ENCODE measurements at places on chromosomes 12 and 14.

DNA sequence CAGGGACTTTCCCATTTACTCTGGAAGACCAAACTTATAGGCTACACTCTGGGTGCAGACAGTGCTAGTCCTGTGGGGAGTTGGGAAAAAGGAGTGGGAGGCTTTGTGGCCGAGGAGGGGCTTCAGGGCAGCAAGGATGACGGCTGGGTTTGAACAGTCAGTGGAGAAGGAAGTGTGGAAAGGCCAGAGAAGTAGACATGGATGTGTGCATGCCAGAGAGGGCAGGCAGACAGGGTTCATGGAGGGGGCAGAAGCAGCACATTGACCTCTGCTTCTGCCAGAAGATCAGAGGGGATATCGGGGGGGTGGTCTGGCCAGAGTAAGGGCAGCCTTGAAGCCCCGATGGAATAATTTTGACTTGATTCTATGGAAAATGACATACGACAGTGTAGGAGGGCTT, 27.2 kb upstream of the KCNA5 start:
- no peak for DNase-seq

DNA sequence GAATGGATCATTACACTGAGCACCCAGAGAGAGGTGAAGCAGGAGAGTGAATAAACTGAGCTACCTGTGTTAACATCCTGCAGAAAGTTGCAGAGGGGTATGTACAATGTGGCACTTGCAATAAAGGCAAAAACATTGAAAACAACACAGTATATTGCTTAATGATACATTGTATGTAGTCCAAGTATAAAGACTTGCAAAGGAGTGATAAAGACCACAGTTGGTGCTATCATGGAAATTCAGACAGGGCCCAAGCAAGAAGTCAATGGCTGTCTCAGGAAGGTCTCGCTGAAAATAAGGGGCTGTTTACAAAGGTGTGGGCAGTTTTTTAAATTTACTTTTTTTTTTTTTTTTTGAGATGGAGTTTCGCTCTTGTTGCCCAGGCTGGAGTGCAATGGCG, 10.0 kb downstream of the TMEM120B start:
- no peak for DNase-seq

DNA sequence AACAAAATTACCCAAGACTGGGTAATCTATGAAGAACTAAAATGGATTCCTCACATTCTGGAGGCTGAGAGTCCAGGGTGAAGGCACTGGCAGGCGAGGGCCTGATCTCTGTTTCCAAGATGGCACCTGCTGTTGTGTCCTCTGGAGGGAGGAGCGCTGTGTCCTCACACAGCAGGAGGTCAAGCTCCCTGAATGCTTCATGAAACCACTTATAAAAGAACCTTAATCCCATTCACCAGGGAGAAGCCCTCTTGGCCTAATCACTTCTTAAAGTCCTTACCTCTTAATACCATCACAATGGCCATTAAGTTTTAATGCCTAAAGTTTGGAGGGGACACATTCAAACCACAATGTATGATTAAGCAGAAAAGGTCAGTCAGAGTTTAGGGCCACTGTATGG, 172.4 kb downstream of the EMP1 start:
- DNase-seq: no peak

DNA sequence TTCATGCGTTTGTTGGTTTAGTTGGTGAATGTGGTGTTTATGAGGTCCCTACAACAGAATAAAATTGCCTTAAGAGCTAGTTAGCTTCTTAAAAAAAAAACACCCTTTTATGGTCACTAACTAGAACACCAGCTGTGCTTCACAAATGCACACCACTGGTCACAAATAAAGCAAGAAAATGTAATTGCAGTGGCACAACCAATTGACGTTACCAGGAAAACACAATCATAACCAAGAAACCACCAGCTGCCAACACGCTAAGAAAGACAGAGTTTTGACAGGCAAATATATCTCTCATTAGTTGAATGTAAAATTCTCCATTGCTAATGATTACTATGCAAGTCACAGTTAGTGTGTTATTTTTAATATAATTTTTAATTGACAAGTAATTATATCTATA, 389.9 kb downstream of the ADAMTS20 start:
- DNase-seq: no peak

DNA sequence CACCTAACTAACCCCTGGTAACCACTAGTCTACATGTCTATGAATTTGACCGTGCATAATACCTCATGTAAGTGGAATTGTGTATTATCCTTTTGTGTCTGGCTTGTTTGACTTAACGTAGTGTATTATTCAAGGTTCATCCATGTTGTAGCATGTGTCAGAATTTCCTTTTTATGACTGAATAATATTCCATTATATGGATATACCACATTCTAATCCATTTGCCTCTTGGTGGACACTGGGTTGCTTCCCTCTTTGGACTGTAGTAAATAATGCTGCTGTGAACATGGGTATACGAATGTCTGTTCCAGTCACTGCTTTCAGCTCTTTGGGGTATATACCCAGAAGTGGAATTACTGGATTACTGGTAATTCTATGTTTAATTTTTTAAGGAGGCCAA, 3.3 kb downstream of the SNRPF start:
- DNase-seq: no peak

GRCh38 chr12:96015672-96016071, 19.5 kb upstream of the HAL start:
- peak; percentile 46 for DNase-seq

GRCh38 chr12:6161124-6161882, 36.8 kb upstream of the VWF start:
- DNase-seq: no peak

GRCh38 chr14:73713803-73714655, at the start of gene PNMA1:
TSS of gene PNMA1 (minus strand) at chr14:73714384. CDS start at chr14:73713639, 745 bp downstream.
- DNase-seq: peak; percentile 94

DNA sequence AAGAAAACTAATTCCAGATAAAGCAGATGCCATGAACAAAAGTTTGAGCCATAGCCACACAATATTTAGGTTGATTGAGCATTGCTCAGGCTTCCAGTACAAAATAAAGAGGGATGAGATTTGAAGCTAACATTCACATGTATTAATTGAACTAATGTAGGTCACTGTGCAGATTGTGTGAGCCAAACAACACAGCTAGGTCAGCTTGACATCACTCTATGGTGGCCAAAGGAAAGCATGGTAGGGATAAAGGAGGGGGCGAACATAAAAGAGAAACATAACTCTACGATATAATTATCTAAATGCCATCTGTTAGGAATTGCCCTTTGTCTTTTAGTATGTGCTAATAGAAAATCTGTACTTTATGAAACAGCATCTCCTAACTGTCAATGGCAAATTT, 477.7 kb upstream of the SYT1 start:
- no peak for DNase-seq

DNA sequence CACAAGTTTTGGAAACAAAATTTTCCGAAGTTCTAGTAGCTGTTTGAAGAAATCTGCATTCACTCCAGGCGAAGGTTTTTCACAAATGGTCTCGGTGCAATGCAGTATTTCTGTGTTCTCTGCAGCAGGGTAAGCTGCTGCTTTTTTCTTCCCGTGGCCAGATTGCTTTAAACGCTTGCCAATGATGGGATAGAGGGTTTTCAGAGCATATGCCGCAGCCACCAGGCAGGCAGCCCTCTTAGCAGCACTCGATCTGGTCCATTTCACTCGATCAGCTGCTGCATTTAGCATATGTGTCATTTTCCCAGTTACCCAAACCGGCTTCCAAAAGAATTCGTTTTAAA, 315 bp downstream of the ABCD2 start:
- DNase-seq: peak; percentile 7

DNA sequence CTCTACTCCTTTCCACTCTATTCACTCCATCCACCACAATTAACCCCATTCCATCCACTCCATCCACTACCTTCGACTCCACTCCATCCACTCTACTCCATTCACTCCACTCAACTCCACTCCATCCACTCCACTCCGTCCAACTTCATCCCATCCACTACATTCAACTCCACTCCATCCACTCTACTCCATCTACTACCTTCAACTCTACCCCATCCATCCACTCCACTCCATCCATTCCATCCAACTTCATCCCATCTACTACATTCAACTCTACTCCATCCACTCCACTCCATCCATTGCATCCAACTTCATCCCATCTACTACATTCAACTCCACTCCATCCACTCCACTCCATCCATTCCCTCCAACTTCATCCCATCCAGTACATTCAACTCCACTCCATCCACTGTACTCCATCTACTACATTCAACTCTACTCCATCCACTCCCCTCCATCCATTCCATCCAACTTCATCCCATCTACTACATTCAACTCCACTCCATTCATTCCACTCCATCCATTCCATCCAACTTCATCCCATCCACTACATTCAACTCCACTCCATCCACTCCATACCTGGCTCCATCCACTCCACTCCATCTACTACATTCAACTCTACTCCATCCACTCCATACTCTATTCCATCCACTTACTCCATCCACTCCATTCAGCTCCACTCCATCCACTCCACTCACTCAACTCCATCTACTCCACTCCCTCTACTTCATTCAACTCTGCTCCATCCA, 16.4 kb downstream of the HNF1A start:
- no peak for DNase-seq

DNA sequence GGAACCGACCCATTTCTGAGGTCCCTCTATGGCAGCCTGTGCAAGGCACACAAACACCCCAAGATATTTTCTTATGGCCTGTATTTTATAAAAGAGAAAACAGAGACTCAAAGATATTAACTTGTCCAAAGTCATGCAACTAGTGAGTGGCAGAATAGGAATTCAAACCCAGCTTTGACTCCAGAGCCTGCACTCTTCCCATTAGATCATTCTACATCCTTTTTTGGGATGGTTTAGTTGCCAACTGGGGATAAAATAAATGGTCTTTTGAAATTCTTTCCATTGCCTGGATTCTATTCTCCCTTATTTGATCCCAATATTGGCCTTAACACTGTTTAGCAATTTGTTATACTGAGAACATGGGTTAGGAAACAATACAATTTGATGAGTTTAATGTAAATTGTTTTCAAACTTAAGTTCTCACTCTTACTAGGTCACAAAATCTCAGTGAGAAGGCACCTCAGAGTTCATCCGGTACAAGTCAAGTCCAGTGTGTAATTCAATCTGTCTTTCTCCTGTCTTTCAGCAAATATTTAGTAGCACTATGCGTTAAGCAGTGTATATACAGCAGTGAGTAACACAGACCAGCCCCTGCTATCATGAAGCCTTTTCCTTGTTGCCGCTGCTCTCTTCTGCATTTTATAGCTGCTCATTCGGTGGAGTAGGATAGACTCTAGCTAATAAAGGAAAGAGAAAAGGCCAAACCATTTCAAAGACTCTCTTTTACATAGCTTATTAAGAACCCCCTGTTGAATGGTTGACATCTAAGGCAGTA, 162.1 kb upstream of the IFNG-AS1 start:
- no peak for DNase-seq

- DNase-seq: no peak
Measured at GRCh38 chr12:92992041-92992440, 62.9 kb upstream of the EEA1 start.

DNA sequence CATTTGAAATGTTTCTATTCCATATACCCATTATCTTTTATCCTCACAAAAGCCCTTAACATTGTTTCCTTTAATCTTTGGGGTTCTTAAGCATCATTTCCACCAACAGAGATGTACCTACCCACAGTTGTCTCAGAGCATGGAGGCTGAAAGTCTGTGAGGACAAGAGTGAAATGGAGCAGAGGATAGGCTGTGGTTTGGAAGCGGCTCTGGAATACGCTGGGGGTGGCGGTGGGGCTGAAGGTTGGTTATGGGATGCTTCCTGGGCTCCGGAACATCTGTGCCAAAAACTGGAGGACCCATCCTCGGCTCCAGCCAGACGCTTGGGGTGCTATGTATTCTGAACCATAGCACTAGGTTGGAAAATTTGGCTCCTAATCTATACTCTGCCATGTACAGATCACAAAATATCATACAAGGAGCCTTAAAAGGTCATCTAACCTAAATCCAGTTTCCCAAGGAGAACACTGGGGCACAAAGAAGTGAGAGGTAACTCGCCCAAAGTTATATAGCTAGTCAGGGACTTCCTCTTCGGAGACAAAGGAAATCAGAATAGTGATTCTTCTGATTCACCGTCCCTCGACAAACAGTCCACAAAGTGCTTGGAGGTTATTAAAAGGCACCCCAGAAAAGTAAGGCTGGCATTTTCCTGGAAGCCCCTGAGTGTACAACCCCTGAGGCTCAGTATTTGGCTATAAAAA, 2.5 kb downstream of the PPP1R3E start:
- DNase-seq: peak; percentile 36

DNA sequence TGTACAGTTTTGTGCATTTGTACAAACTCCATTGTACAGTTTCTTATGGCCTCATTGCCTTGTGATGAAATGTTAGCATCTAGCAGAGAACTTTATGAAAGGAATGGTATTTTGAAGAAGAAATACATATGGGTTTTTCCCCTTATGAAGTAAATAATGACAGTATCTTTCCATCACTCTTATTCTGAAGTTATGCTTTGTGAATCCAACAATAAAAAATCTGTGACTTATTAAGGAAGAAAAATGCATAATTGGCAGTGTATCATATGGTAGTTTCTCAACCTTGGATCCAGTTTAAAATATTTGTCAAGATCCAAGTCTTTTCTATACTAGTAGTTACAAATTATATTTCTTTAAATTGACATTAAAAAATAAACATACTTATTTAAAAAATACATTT, 859.1 kb upstream of the FLRT2 start:
- no peak for DNase-seq

DNA sequence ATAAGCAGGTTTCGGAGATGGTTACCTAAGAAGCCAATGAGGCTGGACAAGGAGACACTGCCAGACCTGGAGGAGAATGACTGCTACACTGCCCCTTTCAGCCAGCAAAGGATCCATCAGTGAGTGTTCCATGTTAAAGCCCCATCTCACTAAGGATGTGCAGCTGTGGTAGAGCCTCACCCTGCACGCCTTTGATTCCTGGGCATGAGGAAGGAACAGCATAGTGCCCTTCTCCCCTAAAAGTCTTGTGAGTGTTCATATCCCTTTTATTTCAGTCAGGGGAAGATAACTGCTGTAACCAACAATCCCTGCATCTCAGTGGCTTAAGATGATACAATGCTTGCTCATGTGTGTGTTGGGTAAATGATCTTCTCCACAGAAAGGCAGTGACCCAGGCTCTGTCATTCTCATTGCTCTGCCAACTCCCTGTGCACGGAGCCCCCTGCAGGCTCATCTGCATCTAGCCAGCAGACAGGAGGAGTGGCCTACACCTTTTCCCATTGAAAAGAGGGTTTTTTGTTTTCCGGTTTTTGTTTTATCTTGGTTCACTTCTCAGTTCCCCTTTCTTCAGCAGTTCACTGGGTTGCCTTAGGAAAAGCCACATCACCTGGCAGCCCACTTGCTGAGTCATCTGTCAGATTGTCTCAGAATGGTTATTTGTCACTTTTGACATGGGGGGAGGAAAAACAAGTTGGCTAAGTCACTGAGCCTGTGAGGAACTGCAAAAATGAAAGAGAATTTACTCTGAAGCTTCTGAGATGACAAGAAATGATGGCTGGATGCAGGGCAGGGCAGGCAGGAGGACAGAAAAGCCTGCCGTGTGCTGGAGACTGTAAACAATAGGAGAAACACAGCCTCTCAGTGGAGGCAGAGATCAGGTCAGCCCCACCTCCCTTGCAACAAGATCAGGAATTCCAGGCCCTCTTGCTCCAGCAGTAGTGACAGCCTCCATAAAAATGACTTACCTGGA, 193.3 kb downstream of the ANO4 start:
- peak; percentile 65 for DNase-seq

Measured in suppressor macrophage treated with lipopolysaccharide for 1 hour (primary cell).